ENCODE measurements at places on chromosomes 4 and X.
A peak's percentile ranks its signal among the peaks of the same experiment; 100 is the strongest.

DNA sequence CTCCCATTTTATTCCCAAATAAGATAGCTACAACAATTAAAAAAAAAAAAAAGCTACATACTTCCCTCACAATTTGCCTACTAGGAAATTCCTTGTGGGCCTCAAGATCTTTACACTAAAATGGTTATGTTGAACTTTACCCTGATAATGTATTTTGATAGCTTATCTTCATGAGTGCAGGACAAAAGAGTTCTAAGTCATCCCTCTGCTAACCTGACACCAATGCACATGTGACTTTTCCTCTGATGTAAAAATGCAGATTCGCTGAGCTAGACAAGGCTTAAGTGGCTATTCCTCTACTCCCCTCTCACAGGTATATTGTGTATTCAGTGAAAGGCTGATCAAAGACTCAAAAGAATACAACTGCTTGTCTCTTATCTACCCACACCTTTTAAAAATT lies 22.5 kb downstream of the ELF2 start:
- no peak for ATAC-seq

GRCh38 chr4:157775971-157776370 lies 396.9 kb downstream of the GASK1B start:
- no peak for ATAC-seq

- no peak for ATAC-seq
Observed at GRCh38 chr4:89365375-89365774, 57.8 kb upstream of the GPRIN3 start.

GRCh38 chr4:89158884-89159503 lies 47.7 kb downstream of the TIGD2 start:
- peak; percentile 45 for ATAC-seq

DNA sequence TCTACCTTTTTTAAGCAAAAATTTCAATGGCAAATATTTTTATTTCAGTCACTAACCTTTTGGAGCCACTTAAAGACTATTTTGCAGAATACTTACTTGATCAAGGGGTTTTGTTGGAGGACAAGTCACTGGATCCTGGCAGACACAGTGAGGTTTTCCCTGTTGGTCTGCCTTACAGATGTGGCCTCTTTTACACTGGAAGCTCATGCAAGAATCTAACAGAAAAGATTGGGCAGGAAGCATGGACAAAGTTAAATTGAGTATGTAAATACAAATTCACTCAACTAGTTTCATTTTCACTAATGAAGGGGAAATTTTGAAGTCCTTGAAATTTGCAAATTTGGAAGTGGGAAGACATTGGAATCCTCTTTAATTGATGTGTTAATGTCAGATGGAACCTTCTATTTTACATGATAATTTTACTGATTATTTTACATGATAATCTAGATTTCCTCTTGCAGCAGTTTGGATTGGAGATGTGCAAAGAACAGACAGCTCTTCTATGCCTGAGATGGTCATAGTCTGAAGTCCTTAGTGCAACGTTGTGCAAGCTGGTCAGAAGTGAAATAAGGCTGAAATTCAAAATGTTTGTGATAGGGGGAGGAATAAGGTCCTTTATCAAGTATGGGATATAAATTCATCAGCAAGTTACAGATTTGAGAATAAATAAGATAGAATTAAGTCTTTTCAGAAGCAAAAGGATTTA lies 38.4 kb downstream of the SPARCL1 start:
- ATAC-seq: no peak

DNA sequence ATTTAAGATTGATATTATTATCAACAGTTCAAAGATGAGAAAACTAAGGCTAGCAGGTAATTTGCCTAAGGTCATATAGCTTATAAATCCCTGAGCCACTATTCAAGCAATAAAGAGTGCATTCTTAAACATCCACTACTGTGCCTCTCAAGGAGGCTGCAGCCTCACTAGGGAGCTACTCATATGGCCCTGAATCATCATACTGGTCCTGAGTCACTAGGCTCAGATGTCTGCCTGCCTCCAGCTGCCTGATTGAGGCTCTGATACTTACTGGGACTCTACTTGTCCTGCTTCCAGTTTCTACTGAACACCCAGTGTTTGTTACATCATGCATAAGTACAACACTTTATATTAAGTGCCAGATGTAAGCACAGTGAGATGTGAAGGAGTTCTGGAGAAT lies 110.7 kb downstream of the AASDH start:
- no peak for ATAC-seq

DNA sequence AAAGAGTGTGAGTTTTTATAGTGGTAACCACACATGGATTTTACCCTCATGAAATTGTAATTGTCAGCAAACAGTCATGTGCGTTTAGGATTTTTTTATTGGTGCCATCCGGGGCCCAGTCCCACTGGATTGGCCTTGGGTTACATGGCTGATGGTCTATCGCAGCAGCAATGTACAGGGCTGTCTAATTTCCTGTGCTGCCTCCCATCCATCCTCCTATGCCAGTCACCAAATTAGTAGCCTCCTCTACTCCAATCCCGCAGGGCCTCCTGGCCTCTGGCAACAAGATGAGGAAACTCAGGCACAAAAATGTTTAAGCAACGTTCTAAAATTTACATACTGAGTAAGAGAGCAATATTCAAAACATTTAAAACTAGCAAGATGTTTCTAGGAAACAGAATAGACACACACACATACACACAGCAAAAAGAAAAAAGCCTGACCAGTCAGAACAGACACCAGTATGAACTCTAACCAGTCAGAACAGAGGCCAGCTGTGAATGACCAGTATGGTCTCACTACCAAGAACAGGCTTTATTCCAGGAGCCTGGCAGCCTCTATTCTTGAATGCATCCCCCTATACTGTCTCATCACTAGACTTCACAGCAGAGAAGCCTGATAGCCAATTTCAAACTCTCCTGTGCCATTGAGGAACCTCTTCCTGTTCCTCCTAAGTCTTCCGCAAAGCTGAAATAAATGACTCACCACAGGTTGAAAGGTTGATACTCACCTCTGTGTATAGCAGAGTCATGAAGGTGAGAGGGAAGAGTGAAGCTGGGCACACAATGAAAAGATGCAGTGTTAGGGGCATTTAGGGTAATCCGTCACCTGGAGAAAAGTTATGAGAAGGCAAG lies 42.6 kb downstream of the CHRNA9 start:
- peak; percentile 99 for ATAC-seq

- ATAC-seq: no peak
Observed at GRCh38 chr4:108628411-108628810, 8.0 kb downstream of the RPL34 start.

GRCh38 chr4:145541346-145541745 lies 59.7 kb downstream of the SMAD1 start:
- peak; percentile 17 for ATAC-seq

- no peak for ATAC-seq
Observed at GRCh38 chrX:112889400-112889799, 48.8 kb upstream of the AMOT start.

GRCh38 chr4:87758270-87758669 lies 41.1 kb upstream of the IBSP start:
- ATAC-seq: no peak

DNA sequence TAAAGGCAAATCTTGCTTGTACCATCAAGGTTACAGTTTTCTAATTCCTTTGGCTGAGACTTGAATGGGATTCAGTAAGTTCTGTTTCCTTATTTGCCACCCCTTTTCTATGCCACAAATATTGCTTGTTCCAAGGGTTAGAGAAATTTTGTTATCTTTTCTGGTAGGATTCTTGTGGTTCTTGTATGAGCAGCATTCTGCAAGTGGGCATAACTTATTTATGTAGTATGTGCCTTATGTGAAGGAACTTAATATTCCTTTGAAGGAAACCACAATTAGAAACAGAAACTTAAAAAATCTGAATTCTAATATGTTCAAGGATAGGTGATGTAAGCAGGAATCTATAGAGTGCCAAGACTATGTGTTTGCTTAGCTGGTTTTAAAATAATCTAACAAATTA lies 53.1 kb upstream of the TSPAN5 start:
- ATAC-seq: no peak

DNA sequence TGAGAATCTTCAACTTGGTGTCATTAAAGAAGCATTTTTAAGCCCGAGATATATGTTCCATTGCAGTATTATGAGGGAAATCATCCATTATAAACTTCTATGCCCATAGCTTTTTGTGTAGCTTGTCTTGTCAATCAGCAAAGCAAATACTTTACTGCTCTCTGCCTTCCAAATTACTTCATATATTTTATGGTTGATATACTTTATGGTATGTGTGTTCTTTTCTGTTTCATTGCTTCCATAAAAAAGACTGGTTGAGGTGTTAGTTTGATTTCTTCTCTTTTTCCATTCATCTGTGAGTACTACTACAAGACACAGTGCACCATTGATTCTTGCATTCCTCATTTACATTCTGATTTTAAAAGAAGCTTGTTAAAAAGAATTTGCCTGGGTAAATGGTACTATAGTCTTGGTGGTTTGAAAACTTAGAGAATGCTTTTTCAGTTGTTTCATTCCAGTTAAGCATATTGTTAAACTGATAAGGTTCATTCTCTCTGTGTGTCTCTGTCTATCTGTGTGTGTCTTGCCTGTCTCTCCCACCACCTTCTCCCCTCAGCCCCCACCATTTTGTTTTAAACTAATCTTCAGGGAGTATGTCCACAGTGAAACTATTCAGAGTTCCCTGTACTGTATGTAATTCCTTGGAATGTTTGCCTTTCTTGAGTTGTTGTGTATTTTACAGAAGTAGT lies 27.1 kb downstream of the STAG2 start:
- ATAC-seq: no peak

GRCh38 chr4:39435659-39436563 lies 22.8 kb downstream of the RPL9 start:
- ATAC-seq: no peak

DNA sequence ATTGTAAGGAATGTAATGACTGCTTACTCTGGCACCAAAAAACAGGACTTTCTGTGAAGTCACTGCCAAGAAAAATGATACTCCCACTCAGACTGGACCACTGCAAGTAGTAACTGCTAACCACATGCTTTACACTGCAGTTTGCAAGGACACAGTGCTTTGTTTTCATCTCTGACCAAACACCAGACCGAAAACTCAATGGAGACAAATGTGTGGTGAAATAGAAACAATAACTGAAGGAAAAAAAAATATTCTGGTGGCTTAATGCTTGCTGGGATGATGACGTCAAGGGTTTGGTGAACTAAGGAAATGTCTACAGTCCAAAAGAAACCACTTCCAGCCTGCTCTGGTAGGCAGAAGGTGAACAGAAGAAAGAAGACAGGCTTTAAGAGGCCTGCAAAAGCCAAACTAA lies 13.2 kb downstream of the GPC4 start:
- ATAC-seq: no peak

GRCh38 chr4:38128478-38129459 lies 168.6 kb downstream of the PTTG2 start:
- ATAC-seq: peak; percentile 73

- ATAC-seq: no peak
Observed at GRCh38 chrX:133444952-133445831, 29.9 kb upstream of the GPC4 start.

- no peak for ATAC-seq
Observed at GRCh38 chr4:119526786-119527550, 101.6 kb downstream of the PDE5A start.

DNA sequence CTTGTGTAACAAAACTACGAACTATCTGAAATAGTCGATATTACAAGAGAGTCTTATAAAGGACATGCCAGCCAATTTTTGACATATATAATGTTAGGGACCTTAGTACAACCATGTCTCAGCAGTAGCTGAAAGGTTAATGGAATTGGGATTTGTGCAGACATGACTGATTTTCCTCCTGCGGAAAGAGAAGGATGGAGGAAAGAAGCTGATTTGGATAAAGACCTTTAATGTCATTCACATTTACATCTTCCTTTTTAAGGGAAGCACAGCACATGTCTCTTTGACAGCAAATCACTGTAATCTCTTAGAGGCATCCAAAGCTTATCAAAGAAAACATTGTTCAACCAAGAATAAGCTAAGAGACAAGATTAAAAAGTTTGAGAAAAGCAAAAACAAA lies 1976.2 kb upstream of the IGFBP7 start:
- no peak for ATAC-seq

DNA sequence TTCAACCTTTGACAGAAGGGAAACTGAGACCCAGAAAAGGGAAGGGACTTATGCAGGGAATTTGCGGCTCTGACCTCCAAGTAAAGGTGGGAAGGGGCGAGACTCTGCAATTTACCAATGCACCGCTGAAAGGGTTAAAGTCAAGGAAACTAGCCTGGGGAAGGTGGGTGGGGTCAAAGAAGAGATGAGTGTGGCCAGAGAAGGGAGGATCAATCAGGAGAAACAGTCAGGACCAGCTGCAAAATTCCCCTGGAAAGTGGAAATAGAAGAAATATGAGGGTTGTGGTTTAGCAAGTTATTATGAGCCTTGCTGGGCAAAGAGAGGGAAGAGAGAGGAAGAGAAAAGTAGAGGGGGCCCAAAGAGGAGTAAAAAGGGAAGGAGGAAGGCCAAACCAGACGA lies 30.5 kb downstream of the STARD8 start:
- no peak for ATAC-seq

DNA sequence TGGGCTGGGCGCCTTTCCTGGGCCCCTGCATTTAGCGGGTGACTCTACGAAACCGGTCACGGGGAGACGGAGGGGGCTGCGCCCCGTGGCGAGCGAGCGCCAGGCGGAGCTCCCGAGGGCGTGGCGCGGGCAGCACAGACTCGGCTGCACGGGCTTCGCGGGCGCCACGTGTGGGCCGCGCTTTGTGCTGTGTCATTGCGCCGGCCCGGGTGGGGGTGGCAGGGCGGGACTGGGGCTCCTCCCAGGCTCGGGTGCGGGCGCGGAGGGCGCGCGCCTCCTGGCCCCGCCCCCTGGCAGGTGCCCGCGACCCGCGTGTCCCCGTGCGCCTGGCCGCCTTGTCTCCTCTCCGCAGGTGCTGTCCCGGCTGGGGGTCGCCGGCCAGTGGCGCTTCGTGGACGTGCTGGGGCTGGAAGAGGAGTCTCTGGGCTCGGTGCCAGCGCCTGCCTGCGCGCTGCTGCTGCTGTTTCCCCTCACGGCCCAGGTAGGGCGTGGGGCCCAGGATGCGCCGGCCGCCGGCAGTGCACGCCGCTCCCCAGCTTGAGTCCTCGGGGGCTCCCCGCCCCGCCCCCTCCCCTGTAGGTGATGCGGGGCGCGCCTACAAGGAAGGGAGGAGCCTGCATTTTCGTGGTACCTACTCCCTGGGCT lies 651 bp downstream of the UCHL1 start:
- peak; percentile 80 for ATAC-seq

GRCh38 chr4:144681806-144682205 lies 35.9 kb downstream of the HHIP start:
- ATAC-seq: no peak

DNA sequence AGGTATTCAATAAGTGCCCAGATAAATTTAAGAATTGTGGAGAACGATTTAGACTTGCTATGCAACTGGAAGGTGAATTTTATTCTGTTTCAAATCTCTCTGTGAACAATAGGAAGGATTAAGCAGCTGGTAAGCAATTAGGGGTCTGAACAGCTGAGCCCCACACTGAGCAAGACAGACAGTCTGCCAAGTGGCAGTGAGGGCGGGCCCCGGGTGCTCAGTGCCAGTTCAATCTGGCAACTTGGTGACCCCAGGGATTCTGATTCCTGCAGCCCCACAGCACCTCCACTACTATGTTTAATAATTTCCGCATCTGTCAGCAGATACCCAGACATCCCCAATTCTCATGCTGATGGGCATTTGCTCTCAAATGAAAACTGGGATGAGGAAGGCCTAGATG lies 317.3 kb downstream of the PPP1R2C start:
- ATAC-seq: no peak
